ENCODE measurements at places on chromosomes 4 and X. TPM values are rescaled to one million over a fixed set of nuclear protein-coding genes. Genes with fewer than 3 reads are reported as not detected.

Gene TMEM165
- total RNA-seq, result 206 TPM

- no peak overlapping the region for H3K27ac ChIP-seq
- no peak overlapping the region for H3K4me3 ChIP-seq
- DNase-seq, result no peak
- no peaks in the 10 kb centered on the region for H3K4me1 ChIP-seq
These were observed 44.4 kb downstream of the TNIP3 start for GRCh38 chr4:121119715-121120114.

GRCh38 chr4:74855879-74856278 lies 61.6 kb upstream of the BTC start:
- H3K4me3 ChIP-seq, result no peak overlapping the region
- H3K36me3 ChIP-seq, result no peaks in the 10 kb centered on the region
- no peaks in the 10 kb centered on the region for H3K27me3 ChIP-seq
- no peak for DNase-seq
- no peaks in the 10 kb centered on the region for H3K4me1 ChIP-seq
- no peak overlapping the region for H3K27ac ChIP-seq

GRCh38 chr4:55086578-55086977 lies 38.8 kb downstream of the KDR start:
- no peaks in the 10 kb centered on the region for H3K27me3 ChIP-seq
- H3K27ac ChIP-seq, result no peak overlapping the region
- no peak for DNase-seq
- H3K4me1 ChIP-seq, result no peaks in the 10 kb centered on the region

DNA sequence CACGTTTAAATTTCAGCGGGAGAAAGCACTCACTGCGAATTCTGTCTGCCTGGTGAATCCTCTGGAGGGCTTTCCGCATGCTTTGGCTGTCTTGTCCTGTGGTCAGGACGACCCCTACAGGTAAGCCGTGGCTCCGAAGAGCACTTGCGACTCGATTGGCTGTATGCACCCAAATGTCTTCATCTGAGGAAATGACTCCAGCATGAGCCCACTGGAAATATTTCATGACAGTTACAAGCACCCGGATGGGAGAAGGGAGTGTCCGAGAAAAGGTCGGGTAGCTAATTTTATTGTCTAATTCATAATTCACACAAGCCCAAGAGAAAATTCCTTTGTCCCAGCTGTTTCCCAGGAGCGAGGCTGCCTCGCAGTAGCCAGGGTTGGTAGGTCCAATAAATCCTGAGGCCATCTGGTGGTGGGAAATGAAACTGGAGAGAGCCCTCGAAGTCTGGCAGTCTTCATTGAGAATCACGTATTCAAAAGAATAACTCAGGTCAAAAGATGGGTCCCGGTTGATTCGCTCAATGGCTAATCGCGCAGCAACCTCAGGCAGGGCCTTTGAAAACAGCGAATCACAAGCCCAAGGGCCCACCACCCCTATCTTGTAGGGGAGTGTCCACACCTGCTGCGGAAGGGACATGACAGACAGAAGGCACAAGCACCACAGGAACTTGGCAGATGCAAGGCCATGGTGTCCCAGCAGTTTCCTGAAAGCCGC lies 6.6 kb downstream of the GUCY2F start:
- DNase-seq, result peak; percentile 72
- no peak overlapping the region for H3K4me3 ChIP-seq
- no peaks in the 10 kb centered on the region for H3K27me3 ChIP-seq
- no peak overlapping the region for H3K27ac ChIP-seq
- peaks cover 9% of the 10 kb centered on the region for H3K4me1 ChIP-seq

- no peaks in the 10 kb centered on the region for H3K36me3 ChIP-seq
- H3K27ac ChIP-seq, result peak overlapping the region; percentile 75
- no peaks in the 10 kb centered on the region for H3K4me1 ChIP-seq
These were observed 518 bp upstream of the CNKSR2 start for GRCh38 chrX:21373637-21374162.

- H3K4me3 ChIP-seq, result no peak overlapping the region
- no peak for DNase-seq
- H3K36me3 ChIP-seq, result peaks cover 78% of the 10 kb centered on the region
- H3K4me1 ChIP-seq, result no peaks in the 10 kb centered on the region
- no peaks in the 10 kb centered on the region for H3K27me3 ChIP-seq
These were observed 33.1 kb upstream of the CYP4V2 start for GRCh38 chr4:186158021-186158813.

- H3K36me3 ChIP-seq, result no peaks in the 10 kb centered on the region
- H3K4me3 ChIP-seq, result no peak overlapping the region
- DNase-seq, result no peak
These were observed 482.9 kb downstream of the NAF1 start for GRCh38 chr4:162683659-162684370.

DNA sequence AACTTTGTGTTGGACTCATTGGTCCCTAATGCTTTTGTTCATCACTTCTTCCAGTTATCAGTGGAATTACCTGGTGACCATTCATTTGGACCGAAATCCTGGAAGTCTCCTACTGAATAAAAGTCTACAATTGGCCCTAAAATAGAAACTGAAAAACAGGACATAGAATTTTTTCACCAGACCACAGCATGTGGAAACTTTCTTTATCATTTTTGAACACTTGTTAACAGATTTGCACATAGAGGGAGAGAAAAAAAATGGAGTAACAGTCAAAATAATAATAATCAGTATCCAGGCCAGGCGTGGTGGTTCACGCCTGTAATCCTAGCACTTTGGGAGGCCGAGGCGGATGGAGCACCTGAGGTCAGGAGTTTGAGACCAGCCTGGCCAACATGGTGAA lies 7.1 kb downstream of the EPGN start:
- no peak overlapping the region for H3K27ac ChIP-seq
- H3K36me3 ChIP-seq, result no peaks in the 10 kb centered on the region
- H3K4me1 ChIP-seq, result no peaks in the 10 kb centered on the region
- no peak overlapping the region for H3K4me3 ChIP-seq
- H3K27me3 ChIP-seq, result no peaks in the 10 kb centered on the region

DNA sequence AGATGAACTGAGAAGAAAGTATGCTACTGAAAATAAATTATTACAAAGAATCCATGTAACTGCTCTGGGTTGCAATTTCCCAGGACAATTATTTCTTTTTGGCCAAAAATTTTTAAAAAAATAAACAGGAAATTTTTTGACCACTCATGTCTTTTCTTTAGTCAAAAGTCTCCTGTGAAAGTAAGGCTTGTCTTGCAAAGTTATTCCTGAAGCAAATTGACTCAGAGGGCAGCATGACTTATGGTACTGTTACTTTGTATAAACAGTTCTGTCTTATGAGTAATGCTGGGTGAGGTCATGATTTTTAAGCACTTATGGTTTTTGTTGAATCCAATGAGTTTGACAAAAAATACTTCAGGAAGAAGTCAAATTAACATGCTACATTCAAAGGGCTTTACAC lies 292.8 kb upstream of the ARSJ start:
- no peaks in the 10 kb centered on the region for H3K4me1 ChIP-seq
- H3K4me3 ChIP-seq, result no peak overlapping the region
- DNase-seq, result peak; percentile 60
- no peaks in the 10 kb centered on the region for H3K27me3 ChIP-seq

Data from stomach (tissue), 19 donors.